ENCODE measurements at places on chromosomes 2 and 18. TPM values are rescaled to one million over a fixed set of nuclear protein-coding genes. Genes with fewer than 3 reads are reported as not detected.

The SCN7A gene
- total RNA-seq: not detected

The CCDC141 gene
- total RNA-seq: not detected

The CTLA4 gene
- not detected for total RNA-seq

The HOXD10 gene
- total RNA-seq: not detected

The PPM1G gene
- total RNA-seq: 211 TPM

The FRZB gene
- total RNA-seq: 0.04 TPM

The ATOH8 gene
- 0.13 TPM for total RNA-seq

The FOSL2 gene
- total RNA-seq: 3.4 TPM

The UGT1A6 gene
- not detected for total RNA-seq

The GORASP2 gene
- 103 TPM for total RNA-seq

The RMDN2 gene
- total RNA-seq: 8.9 TPM

The IL1RL1 gene
- total RNA-seq: 0.06 TPM

The UGT1A4 gene
- not detected for total RNA-seq

The DCDC2C gene
- total RNA-seq: not detected

The CD8B2 gene
- not detected for total RNA-seq

The TXNDC2 gene
- not detected for total RNA-seq

The REG3A gene
- total RNA-seq: not detected

The NOL4 gene
- total RNA-seq: 1.8 TPM

The PDCD1 gene
- not detected for total RNA-seq

The VWC2L gene
- total RNA-seq: not detected

The POTEI gene
- total RNA-seq: 0.48 TPM

The ASNSD1 gene
- total RNA-seq: 166 TPM

The CXCR1 gene
- total RNA-seq: not detected

The REG1B gene
- total RNA-seq: not detected

The DNAH6 gene
- not detected for total RNA-seq

The UBR3 gene
- total RNA-seq: 31.6 TPM

The KCNE4 gene
- not detected for total RNA-seq

The ITGB6 gene
- total RNA-seq: not detected

The PKDCC gene
- 28.5 TPM for total RNA-seq

The LBX2 gene
- 4.0 TPM for total RNA-seq

The GCA gene
- 69.6 TPM for total RNA-seq

The KIAA2012 gene
- not detected for total RNA-seq

The EN1 gene
- not detected for total RNA-seq

The ZNF804A gene
- total RNA-seq: 0.06 TPM

The SERPINB10 gene
- total RNA-seq: not detected

The OTOS gene
- not detected for total RNA-seq

The SP9 gene
- not detected for total RNA-seq

The CCL20 gene
- total RNA-seq: 223 TPM

The CYP27C1 gene
- not detected for total RNA-seq

The RASGRP3 gene
- not detected for total RNA-seq

The KRTCAP3 gene
- total RNA-seq: 2.1 TPM

The RESP18 gene
- not detected for total RNA-seq

The ANKAR gene
- 3.6 TPM for total RNA-seq

The CD226 gene
- total RNA-seq: 0.15 TPM

The OTOF gene
- 0.04 TPM for total RNA-seq

The EFHD1 gene
- 0.17 TPM for total RNA-seq

The RTP5 gene
- total RNA-seq: not detected

The DYSF gene
- total RNA-seq: 0.17 TPM

The STRADB gene
- total RNA-seq: 66.6 TPM

The SPDYA gene
- total RNA-seq: 0.75 TPM
